ENCODE measurements at places on chromosomes 2 and 18.

DNA sequence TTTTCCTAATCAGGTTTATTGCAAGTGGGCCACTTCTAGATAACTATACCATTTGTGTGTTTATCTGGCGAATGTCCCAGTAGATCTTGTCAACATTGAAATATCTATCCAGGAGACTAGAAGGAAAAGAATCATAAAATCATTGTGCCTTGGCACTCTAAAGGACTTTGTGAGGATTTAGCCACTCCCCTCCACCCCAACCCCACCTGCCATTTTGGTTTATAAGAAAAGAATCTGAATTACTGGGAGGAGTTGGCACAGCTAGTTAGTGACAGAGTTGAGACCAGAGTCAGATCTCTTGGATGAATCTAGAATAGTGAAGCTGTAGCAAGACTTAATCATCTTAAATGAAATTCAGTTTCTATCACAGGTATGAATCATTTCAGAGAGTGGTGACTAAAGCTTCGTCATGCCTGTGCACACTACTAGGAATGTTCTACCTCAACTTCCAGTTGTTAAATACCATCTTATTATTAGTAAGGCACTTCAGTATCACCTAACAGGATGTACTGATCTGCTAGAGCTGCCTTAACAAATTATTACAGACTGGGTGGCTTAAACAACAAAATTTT, 212.7 kb upstream of the SLC14A2 start:
- DNase-seq: no peak

DNA sequence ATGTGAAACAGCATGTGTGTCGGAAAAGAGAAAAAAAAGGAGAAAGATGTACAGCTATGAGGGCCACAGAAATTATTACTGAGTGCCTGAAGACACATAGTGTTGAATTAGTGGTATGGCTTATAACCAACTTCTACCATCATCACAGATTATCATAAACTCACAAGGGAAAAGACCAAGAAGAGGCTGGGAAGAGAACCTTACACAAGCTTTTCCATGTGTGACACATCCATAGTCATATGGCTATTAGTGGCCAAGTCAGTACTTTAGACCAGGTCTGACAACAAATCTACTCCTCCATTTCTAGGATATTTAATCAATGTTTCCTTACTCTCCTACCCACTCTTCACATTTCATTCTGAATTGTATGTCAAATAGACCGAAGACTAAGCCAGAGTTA, 3.5 kb upstream of the GALNT5 start:
- no peak for DNase-seq

DNA sequence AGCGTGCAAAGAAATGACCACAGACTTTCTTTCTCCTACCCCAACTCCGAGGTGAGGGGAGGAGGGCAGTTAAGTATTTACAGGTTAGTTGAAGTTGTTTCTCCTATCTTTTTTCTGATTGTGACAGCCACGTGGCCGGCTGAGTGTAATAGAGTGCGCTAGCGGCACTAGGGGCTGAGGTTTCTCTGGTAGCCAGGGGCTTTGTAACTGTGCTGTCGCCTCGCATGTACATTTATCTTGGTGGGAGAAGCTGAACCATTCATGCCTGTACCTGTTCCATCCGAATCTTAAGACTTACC, 214.1 kb upstream of the STON1 start:
- no peak for DNase-seq

DNA sequence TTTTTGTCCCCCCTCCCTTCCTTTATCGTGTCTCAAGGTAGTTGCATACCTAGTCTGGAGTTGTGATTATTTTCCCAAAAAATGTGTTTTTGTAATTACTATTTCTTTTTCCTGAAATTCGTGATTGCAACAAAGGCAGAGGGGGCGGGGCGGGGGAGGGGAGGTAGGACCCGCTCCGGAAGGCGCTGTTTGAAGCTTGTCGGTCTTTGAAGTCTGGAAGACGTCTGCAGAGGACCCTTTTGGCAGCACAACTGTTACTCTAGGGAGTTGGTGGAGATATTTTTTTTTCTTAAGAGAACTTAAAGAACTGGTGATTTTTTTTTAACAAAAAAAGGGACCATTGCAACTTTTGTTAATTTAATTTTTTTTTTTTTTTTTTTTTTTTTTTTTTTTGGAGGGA, 2.1 kb downstream of the SOX11 start:
- no peak for DNase-seq

GRCh38 chr2:10019602-10020400, 23.5 kb upstream of the KLF11 start:
- peak; percentile 44 for DNase-seq

DNA sequence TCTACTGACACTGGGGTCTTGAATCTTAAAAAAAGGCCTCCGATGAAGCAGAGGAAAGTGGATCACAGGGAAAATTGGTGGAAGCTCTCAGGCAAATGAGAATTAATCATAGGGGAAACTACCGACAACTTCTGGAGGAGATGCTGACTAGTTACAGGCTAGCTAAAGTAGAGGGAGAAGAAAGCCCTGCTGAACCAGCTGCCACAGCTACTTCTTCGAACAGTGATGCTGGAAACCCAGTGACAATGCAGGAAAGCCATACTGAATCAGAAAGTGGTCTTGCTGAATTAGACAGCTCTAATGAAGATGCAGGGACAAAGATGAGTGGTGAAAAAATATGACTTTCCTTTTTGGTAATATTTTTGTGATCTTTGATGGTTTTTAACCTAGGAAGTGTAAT, 44.9 kb upstream of the SLC3A1 start:
- DNase-seq: no peak

- DNase-seq: no peak
These were observed 103.8 kb downstream of the PLCL1 start for GRCh38 chr2:197908156-197908555.

GRCh38 chr2:234764372-234764771, 187.4 kb upstream of the SH3BP4 start:
- DNase-seq: no peak

DNA sequence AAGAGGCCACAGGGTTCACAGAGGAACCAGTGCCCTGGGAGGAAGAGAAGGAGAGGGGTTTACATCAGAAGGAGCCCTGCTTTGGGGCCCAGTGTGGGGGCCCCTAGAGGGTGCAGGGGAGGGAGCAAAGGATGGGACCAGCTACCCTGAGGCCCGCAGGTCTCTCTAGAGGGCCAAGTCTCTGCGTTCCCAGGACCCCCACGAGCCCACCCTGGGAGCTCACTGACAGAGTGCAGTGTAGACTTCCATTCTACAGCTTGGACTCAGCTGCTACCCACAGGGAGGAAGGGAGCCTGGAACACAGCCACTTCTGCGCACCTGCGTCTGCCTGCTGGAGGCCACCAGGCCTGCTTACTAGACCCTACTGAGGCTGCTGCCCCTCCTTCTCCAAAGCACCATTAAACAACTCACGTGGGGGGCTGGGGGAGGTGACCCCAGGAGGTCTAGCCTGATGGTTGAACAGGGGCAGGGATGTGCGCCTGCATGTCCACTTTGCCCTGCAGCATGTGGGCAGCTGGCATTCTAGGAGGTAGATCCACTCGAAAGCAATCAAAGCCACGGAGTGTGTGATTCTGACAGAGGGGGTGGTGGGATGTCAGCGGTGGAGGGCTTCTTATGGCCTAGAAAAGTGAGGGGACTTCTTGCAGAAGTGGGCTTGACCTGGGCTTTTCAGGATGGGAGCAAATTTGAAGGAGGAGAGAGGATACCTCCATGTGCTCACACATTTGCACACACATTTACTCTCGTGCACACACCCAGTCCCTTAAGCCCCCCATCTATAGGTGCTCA, 90.2 kb downstream of the ZFP36L2 start:
- DNase-seq: no peak
